ENCODE measurements at places on chromosomes 16 and 17.

- DNase-seq, result no peak
Measured at GRCh38 chr17:47785538-47786123, 36.0 kb downstream of the OSBPL7 start.

DNA sequence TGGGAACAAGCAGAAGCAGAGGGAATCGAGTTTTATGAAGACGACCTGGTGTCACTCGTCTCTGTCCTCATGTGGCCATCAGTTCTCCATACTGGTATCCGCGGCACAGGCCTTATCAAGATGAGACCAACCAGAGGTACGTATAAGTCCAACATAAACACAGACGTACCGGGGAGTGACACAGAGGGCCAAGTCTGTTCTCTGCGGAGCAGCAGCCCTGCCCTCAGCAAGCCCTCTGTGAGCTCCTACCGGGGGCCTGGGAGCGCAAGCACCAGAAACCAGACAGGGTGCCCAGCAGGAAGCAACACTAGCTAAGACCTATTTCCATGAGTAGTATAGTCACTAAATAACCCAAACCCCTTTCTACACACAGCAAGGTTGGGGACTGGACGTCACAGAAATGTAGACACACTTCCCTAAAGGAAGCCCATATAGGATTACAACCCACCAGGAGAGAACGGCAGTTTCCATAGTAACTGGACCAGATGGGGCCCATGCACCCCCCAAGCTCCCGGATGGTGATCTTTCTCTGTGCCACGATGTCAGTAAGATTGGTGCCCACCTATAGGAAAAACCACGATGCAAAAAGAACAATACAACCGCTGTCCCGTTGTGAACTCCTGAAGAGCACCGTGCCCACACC lies 911 bp downstream of the ARL16 start:
- no peak for DNase-seq

DNA sequence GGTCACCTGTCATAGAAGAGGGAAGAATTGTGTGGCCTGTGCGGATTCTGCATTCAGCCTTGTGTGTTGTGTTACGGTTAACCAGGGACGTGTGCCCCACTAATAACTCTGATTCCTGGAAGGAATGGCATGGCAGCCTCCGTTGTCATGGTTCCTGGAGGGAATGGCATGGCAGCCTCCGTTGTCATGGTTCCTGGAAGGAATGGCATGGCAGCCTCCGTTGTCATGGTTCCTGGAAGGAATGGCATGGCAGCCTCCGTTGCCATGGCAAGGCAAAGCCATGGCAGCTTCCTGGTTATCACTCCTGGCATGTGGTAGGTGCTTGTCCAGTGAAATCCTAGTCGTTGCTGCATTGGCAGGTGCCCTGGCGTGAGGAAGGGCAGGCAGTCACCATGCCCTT lies 8.9 kb downstream of the SPG7 start:
- no peak for DNase-seq

GRCh38 chr17:80034791-80035686 lies 633 bp downstream of the TBC1D16 start:
- peak; percentile 66 for DNase-seq
